ENCODE measurements at places on chromosomes 4 and X. TPM values are rescaled to one million over a fixed set of nuclear protein-coding genes. Genes with fewer than 3 reads are reported as not detected.

- DNase-seq, result no peak
Measured at GRCh38 chrX:69150281-69150960, 14.8 kb downstream of the PJA1 start.

GRCh38 chrX:109848461-109849050, 115.5 kb upstream of the ACSL4 start:
- DNase-seq, result no peak

DNA sequence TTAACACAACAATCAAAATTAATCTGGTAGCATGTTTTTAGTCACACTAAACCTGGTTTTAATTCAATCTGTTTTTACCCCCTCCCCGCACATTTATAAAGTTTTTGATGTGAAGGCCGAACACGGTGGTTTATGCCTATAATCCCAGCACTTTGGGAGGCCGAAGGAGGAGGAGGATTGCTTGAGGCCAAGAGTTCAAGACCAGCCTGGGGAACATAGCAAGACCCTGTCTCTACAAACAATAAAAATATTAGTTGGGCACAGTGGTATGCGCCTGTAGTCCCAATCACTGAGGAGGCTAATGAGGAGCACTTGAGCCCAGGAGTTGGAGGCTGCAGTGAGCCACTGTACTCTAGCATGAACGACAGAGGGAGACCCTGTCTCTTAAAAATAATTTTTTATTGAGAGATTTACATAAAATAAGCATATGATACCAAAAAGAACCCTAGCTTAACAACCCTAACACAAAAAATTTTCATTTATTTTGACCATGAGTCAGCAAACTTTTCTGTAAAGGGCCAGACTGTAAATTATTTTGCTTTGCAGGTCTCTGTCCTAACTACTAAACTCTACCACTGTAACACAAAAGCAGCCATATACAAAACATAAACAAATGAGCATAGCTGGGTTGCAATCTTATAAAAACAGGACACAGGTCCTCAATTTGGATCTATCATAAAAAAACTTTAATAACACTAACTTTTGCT, 21.5 kb downstream of the HNRNPD start:
- no peak for DNase-seq

Gene NAT8L
- 2.0 TPM for total RNA-seq

DNA sequence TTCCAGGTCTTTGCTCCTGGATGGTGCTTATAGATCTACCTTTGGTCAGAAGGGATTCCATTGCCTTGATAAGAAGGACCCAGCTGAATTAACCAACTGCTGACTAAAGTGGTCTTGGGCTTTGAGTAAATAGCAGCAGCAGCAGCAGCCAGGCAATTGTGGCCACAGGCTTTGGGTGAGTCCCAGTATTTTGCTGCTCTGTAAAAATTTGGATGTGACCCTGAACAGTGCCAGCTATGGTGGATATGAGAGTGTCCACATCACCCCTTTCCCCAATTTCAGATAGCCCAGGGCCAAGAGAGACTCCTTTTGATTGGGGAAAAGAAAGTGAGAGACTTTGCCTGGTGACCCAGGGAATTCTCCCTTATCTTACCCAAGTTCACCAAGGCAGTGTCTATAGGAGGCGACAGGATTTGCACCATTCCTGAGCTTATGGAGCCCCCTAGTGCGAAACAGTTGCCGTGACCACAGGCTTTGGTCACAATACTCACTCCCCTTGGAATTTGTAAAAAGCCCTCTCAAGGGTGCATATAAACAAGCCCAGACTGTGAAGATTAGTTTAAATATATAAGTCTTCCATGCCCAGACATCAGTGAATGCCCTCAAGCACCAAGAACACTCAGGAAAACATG, 518.0 kb downstream of the TMA16 start:
- no peak for DNase-seq

DNA sequence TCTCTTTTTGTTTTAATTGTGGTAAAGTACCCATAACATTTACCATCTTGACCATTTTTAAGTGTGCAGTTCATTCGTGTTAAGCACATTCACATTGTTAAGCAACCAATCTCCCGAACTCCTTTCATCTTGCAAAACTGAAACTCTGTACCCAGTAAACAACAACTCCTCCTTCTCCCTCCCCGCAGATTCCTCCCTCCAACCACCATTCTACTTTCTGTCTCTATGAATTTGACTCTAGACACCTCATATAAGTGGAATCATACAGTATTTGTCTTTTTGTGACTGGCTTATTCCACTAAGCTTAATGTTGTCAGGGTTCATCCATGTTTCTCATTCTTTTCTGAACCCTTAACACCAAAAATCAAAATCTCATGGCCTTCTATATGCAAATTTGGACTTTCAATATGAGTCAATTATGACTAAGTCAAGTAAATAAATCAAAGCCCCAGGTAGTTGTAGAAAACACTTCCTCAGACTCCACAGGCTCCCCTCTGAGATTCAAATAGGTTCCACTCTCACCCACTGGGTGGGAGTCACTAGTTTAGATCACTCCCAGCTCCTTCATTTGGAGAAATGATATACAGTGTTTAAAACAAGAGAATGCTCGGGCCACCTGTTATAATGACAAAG, 9.8 kb upstream of the RTL5 start:
- DNase-seq, result no peak

- no peak for DNase-seq
Measured at GRCh38 chrX:43581167-43581566, 74.9 kb upstream of the MAOA start.

Gene SPOCK3
- total RNA-seq, result 0.06 TPM

Gene GNRHR
- not detected for total RNA-seq

- DNase-seq, result no peak
Measured at GRCh38 chrX:26581091-26581490, 365.1 kb downstream of the MAGEB5 start.

Gene FAT1
- total RNA-seq, result 109 TPM

DNA sequence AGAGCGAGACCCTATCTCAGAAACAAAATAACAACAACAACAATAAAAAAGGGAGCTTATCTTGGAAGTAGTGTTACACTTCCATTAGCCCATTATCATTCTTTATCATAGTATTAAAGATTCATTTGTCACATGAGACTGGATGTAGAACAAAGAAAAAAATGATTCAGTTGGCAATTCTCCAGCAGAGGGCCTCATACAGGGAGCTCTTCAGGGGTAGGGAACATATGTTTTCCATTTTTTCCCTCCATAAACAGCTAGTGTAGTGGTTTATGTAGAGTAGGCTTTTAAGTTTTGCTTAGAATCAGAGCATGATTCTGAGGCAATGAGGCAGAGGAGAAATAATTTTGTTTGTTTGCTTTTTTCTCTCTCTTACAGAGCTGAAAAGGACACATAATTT, 5.8 kb downstream of the CPE start:
- no peak for DNase-seq

DNA sequence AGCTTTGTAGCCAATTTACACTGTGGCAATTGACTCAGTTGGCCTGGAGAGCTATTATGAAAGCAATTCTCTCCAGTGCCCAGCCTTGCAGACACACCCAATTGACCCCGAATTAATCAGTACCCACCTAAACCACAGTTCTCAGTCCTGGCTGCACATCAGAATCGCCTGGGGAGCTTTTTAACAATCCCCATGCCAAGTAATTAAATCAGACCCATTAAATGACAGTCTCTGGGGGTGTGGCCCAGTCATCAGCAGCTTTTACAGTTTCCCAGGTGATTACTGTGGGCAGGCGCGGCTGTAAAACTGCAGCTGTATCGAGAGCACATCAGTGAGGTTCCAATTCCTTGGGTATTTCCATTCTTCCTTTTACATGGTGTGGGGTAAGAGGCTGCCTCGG, 460.9 kb upstream of the FAT1 start:
- peak; percentile 38 for DNase-seq

Gene BST1
- total RNA-seq, result 13.0 TPM

Gene USP17L24
- total RNA-seq, result not detected

GRCh38 chr4:3836406-3836755, 70.2 kb downstream of the ADRA2C start:
- DNase-seq, result no peak

DNA sequence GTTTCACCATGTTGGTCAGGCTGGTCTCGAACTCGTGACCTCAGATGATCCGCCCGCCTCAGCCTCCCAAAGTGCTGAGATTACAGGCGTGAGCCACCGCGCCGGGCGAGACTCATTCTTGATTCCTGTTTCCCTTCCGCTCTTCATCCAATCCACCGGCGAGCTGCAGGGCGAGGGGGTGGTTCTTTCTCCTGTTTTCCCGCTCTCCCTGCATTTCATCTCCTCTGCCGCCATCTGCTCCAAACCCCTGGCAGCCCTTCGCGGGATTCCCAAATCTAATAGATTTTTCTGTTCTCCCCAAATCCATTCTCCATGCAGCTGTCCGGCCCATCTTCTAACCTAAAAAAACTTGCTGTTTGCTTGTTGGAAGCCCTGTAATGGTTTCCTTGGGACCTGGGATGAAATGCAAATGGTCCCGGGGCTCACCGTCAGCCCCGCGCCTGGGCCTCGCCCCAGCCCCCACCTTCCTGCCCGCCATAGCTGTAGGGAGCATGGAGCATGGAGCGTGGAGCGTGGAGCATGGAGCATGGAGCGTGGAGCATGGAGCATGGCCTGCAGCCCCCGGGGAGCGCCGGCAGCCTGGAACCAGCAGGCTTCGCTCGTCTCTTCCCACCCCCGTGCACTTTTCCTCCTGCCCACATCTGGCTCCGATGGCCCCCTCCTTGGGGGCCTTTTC, 1.1 kb downstream of the ZFP42 start:
- no peak for DNase-seq

GRCh38 chr4:142512161-142512560, 333.9 kb downstream of the INPP4B start:
- DNase-seq, result no peak

DNA sequence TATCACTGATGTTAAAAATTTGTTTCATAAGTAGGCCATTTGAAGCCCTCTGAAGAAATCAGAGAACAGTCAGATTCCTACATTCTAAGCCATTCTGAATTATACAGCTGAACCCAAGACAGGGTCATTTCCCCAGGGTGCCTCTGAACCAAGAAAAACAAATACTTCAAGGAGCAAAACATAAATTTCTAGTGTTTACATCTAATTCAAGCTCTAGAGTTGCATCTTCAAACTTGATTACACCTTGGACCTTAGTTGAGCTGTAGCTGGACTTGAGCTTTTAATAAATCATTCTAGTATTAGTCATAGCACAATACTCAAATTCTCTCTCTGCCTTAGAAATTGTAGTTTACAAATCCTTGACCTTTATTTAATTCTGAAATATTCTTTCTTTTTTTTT, 87.6 kb upstream of the IL15 start:
- DNase-seq, result no peak

GRCh38 chr4:153039542-153040185, 103.5 kb downstream of the FHDC1 start:
- no peak for DNase-seq

- DNase-seq, result no peak
Measured at GRCh38 chr4:93865650-93866049, 37.1 kb downstream of the ATOH1 start.

Gene CHRNA9
- not detected for total RNA-seq

DNA sequence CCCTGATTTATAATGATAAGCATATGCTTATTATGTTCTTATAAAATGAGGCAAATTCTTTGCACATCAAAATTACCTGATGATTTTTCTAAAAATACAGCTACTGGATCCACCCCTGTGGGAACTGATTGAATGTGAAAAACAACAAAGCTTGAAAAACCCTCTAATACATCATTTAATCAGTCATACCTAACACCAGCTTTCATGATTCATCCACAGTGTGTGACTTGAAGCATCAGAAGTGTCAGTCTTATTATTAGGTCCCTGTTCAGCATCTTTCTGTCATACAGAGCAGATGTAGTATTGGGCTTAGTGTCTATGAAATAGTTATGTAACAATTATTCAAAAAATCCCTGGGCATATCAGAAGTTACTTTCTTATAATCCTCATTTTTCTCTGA, 671.3 kb upstream of the GALNT7 start:
- peak; percentile 37 for DNase-seq

GRCh38 chr4:173722075-173722474, 192.0 kb upstream of the HAND2 start:
- no peak for DNase-seq
